ENCODE measurements at places on chromosomes 6 and 20. TPM values are rescaled to one million over a fixed set of nuclear protein-coding genes. Genes with fewer than 3 reads are reported as not detected.

DNA sequence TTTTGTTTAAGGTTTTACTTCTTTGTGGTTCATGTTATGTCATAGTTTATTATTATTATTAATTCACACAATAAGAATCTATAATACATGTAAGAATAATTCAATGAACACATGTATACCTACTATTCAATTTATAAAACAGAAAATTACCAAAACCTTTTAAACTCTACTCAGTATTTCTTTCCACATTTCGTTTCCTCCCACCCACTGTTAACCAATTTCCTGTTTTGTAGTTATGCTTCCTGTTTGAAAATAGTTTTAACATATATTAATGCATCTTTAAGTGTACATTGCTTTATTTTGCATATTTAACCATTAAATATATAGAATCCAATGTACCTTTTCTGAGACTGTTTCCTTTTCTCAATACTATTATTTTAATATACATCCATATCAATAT lies 397.9 kb upstream of the SPTLC3 start:
- DNase-seq = peak; percentile 89

The DACT2 gene
- 18.7 TPM for total RNA-seq

The RAB44 gene
- total RNA-seq = 0.07 TPM

- DNase-seq = peak; percentile 98
These were observed 229.8 kb downstream of the SOX4 start for GRCh38 chr6:21823371-21823770.

The GJA1 gene
- 120 TPM for total RNA-seq

- DNase-seq = no peak
These were observed 164.8 kb downstream of the BACH2 start for GRCh38 chr6:90131614-90132423.

DNA sequence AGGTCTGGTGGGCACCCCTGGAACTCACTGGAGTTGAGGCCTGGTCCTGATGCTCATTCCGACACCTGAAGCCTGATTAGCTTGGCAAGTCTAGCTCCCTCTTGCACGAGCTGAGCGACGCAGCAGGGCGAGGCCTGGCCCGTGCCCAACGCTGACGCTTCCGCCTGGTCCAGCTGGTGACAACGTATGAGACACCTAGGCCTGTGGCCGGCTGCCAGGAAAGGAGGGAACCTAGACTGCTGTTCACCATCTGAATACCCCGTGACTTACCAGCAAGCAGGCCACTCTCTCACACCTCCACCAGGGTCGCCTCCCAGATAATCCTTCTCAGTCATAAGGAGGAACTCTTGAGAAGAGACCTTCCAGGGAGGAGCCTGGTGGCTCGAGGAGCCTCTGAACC lies 24.5 kb downstream of the YTHDF1 start:
- no peak for DNase-seq

The PAK5 gene
- not detected for total RNA-seq

Measured in A673 (cell line).